ENCODE measurements at places on chromosomes 1 and 21.

GRCh38 chr1:54681358-54681757 lies 34.3 kb upstream of the TTC4 start:
- no peak for DNase-seq

DNA sequence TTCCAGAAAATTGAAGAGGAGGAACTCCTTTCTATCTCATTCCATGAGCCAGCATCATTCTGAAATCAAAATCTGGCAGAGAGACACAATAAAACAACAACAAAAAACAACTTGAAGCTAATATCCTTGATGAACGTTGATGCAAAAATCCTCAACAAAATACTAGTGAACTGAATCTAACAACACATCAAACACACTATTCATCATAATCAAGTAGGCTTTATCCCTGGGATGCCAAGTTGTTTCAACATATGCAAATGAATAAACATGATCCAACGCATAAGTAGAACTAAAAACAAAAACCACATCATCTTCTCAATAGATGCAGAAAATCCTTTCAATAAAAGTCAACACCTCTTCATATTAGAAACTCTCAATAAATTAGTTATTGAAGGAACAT lies 335.3 kb upstream of the BRINP3 start:
- no peak for DNase-seq

- no peak for DNase-seq
Observed at GRCh38 chr1:113545210-113545609, 154.9 kb downstream of the MAGI3 start.

GRCh38 chr1:30668024-30668423 lies 55.4 kb downstream of the MATN1 start:
- DNase-seq: no peak

GRCh38 chr1:212106286-212106792 lies 70.8 kb downstream of the DTL start:
- DNase-seq: no peak

GRCh38 chr1:44747878-44748277 lies 8.2 kb downstream of the KIF2C start:
- peak; percentile 30 for DNase-seq

DNA sequence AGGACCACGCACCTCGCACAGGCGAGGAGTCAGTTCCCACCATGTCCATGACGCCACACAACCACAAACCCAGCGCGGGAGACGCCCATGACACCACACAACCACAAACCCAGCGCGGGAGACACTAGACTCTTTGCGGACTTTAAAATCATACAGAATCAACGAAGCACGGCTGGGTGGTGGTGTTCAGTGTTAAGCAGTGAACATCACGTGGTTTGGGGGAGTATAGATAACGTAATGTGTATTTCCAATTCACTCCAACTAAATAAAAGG lies 19.2 kb downstream of the PTTG1IP start:
- no peak for DNase-seq

Measured in A673 (cell line).